ENCODE measurements at places on chromosomes 7 and 10.
A peak's percentile ranks its signal among the peaks of the same experiment; 100 is the strongest.

- no peak for DNase-seq
Observed at GRCh38 chr10:68099736-68100135, 9.6 kb upstream of the MYPN start.

GRCh38 chr7:38335128-38335491, 61.7 kb upstream of the TARP start:
- DNase-seq, result no peak

- DNase-seq, result no peak
Observed at GRCh38 chr10:128804411-128804810, 662.6 kb upstream of the MGMT start.

DNA sequence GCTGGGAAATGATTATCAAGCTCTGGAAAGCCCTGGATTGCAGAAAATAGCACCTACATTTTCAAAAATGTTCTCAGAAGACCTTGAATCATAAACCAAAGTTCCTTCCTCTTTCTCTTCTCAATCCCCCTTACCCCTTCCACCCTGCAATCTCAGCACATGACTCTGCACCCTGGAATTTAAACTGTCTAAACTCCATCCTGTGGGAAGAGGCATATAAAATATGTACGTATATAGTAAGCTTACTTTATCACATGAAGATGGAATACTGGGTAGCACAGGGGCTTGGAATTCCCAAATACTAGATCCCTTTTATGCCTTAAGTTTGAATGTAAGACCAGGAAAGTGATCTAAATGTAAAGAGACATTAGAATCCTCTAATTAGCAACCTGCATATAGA, 7.7 kb downstream of the AGMO start:
- DNase-seq, result no peak

GRCh38 chr7:99562832-99563231, 4.4 kb downstream of the ZNF655 start:
- DNase-seq, result peak; percentile 75

GRCh38 chr7:79930604-79931003, 204.0 kb upstream of the GNAI1 start:
- DNase-seq, result no peak

GRCh38 chr7:46880508-46881196, 701.3 kb downstream of the TNS3 start:
- DNase-seq, result no peak

All from activated CD4-positive, alpha-beta T cell treated with anti-CD3 and anti-CD28 coated beads, Interleukin-10, Interleukin-2, amounts not matched to agents 100 ng/mL and 50 ng/mL, durations not matched to agents 16 hours and 8 hours (primary cell).